Kidney (tissue), 22 donors: ENCODE measurements at places on chromosomes 1 and 21. TPM values are rescaled to one million over a fixed set of nuclear protein-coding genes. Genes with fewer than 3 reads are reported as not detected.
A peak's percentile ranks its signal among the peaks of the same experiment; 100 is the strongest.

GRCh38 chr1:105204836-105205371, 1455.2 kb downstream of the AMY1C start:
- H3K27ac ChIP-seq: no peak overlapping the region
- H3K4me1 ChIP-seq: no peaks in the 10 kb centered on the region
- no peak for DNase-seq
- H3K27me3 ChIP-seq: no peaks in the 10 kb centered on the region
- H3K36me3 ChIP-seq: no peaks in the 10 kb centered on the region

DNA sequence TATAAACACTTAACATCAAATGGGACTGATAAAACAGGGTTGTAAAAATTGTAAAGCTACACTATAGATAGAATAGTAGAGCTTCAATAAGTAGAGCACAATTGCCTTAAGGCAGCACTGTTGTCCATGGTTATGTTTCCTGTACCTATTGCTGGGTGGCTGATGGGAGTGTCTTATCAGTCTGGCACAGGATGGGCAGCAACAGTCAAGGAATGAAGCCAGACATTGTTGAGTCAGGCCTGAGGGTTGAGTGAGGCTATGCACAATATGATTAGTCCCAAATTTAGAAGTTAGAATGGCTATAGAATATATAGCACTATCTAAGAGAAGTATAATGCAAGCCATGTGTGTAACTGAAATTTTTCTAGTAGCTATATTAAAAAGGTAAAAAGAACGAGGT, 25.0 kb upstream of the CD1D start:
- no peak overlapping the region for H3K4me3 ChIP-seq
- H3K4me1 ChIP-seq: no peaks in the 10 kb centered on the region
- no peaks in the 10 kb centered on the region for H3K36me3 ChIP-seq
- no peak overlapping the region for H3K27ac ChIP-seq
- DNase-seq: no peak
- H3K27me3 ChIP-seq: no peaks in the 10 kb centered on the region

DNA sequence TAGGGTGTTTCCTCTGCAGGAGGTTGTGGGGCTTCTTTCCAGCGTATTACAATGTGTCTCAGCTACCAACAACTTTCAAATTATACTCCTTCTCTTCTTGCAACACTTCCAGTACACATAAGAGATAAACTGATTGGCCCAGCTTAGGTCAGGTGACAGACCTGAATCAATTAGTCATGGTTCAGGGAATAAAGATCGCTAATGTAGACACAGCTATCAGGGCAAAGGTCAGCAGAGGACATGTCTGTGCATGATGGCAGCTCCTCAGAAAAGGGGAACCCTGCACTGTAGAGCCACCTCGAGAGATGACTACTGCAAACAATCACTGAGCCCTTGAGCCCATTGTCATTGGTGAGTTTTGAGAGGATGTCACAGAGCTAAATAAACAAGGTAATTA, 36.8 kb upstream of the PKN2 start:
- H3K4me1 ChIP-seq: no peaks in the 10 kb centered on the region
- no peaks in the 10 kb centered on the region for H3K27me3 ChIP-seq
- no peak overlapping the region for H3K27ac ChIP-seq

DNA sequence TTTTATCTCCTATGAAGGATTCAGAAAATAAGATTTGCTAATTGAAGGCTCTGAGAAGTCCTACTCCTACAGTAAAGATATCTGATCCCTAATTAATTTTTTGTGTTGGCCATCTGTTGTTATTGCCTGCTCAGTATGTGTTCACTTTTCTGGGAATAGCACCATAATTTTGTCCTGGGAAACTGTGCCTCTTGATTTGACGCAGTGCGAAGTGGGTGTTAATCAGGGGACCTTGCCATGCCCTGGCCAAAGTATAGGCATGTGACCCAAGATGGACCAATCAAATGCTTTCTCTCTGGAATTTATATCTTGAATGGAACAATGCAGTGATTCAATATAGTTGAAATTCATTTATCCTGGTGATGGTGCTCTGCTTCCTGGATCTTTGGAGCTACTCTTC, 30.4 kb upstream of the GNG12 start:
- no peak for DNase-seq
- no peaks in the 10 kb centered on the region for H3K36me3 ChIP-seq
- no peak overlapping the region for H3K4me3 ChIP-seq
- H3K27me3 ChIP-seq: no peaks in the 10 kb centered on the region

DNA sequence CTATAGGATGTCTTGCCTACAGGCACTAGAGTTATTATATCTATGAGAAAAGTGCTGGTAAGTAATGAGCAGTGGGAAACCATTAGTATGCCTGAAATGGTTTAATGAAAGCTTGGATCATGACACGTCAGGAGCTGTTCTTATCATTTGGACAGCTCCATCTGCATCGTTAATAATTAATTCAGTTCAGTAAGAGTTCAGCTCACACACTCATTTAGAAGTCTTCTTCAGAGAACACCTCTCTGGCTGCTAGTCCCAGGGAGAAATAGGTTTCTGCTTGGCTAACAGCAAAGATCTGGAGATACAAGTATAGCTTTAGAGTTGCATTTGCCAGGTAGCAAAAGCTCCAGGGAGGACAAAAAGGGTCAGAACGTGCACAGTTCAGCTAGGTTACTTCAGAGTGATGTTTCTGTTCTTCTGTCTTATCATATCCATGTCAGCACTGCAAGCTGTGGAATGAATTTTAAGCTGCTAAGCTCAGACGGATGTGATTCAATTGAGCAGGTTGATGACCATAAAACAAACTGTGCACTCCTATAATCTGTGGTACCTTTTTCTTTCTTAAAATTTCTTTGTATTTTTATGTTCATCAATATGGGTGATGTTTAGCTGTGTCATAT, 173.6 kb downstream of the ADGRL2 start:
- DNase-seq: peak; percentile 13
- no peak overlapping the region for H3K4me3 ChIP-seq
- H3K27me3 ChIP-seq: no peaks in the 10 kb centered on the region

DNA sequence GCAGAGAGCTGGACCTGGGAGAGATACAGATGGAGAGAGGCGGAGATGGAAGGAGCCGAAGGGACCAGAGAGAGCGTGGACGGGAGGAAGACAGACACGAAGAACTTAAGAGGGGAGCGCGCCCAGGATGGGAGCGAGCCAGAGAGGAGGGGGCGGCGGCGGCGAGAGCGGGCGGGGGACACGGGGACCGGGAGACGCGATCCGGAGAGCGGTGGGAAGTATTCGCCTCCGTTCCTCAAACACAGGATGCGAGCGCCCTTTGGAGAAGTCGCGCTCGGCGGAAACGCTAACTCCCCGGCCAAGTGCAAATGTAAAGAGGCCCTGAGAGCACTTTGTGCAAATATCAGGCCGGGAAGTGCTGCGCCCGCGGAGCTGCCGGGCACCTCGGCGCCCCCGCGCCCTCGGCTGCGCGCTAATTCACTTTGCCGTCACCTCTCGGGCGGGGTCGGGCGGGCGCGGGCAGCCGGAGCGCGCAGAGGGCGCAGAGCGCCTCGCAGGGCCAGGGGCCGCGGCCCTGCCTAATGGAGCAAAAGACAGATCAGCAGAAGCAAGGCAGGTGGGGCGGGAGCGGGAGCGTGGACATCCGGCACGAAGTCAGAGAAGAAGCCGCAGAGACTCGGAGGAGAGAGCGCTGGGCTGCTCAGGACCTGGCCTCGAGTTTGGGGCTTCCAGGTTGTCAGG, 281.2 kb downstream of the RRAGC start:
- peak; percentile 31 for DNase-seq
- no peaks in the 10 kb centered on the region for H3K36me3 ChIP-seq
- H3K27ac ChIP-seq: no peak overlapping the region
- peaks cover 20% of the 10 kb centered on the region for H3K27me3 ChIP-seq
- H3K4me1 ChIP-seq: no peaks in the 10 kb centered on the region

DNA sequence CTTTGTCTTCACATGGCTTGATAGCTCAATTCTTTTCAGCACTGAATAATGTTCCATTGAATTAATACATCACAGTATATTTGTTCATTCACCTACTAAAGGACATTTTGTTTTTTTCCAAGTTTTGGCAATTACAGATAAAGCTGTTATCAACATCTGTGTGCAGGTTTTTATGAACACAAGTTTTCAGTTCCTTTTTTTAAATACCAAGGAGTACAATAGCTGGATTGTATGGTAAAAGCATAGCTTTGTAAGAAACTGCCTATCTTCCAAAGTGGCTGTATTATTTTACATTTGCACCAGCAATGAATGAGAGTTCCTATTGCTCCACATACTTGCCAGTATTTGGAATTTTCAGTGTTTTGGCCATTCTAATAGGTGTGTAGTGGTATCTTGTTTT, 4.8 kb upstream of the MCOLN2 start:
- no peak overlapping the region for H3K4me3 ChIP-seq
- DNase-seq: no peak
- no peaks in the 10 kb centered on the region for H3K36me3 ChIP-seq
- peaks cover 27% of the 10 kb centered on the region for H3K27me3 ChIP-seq
- no peaks in the 10 kb centered on the region for H3K4me1 ChIP-seq
- no peak overlapping the region for H3K27ac ChIP-seq

GRCh38 chr1:164366014-164366413, 193.0 kb upstream of the PBX1 start:
- DNase-seq: no peak
- H3K4me3 ChIP-seq: no peak overlapping the region
- H3K27me3 ChIP-seq: no peaks in the 10 kb centered on the region
- H3K27ac ChIP-seq: no peak overlapping the region
- no peaks in the 10 kb centered on the region for H3K36me3 ChIP-seq

GRCh38 chr21:38352536-38353219, 95.9 kb downstream of the KCNJ15 start:
- no peaks in the 10 kb centered on the region for H3K36me3 ChIP-seq
- peaks cover 2% of the 10 kb centered on the region for H3K4me1 ChIP-seq
- H3K27ac ChIP-seq: no peak overlapping the region
- peak; percentile 84 for DNase-seq

GRCh38 chr1:48659801-48660200, 116.9 kb downstream of the BEND5 start:
- H3K4me3 ChIP-seq: no peak overlapping the region
- no peaks in the 10 kb centered on the region for H3K27me3 ChIP-seq
- no peaks in the 10 kb centered on the region for H3K36me3 ChIP-seq
- no peak overlapping the region for H3K27ac ChIP-seq
- DNase-seq: no peak

DNA sequence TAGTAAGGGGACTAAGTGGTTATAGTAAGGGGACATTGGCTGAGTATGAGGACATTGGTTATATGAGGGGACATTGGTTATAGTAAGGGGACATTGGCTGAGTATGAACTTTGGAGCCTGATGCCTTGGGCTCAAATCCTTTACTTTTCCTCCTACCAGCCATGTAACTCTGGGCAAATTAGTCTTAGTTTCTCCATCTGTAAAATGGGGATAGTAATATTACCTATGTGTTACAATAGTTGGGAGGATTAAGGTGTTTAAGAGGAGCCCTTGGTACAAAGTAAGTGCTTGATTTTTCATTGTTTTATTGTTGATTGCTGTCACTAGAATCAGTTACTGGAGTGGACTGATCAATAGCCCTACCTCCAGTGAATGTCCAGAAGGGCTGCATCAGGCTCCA, 2.8 kb downstream of the OSCP1 start:
- H3K27me3 ChIP-seq: no peaks in the 10 kb centered on the region
- H3K36me3 ChIP-seq: no peaks in the 10 kb centered on the region
- peaks cover 2% of the 10 kb centered on the region for H3K4me1 ChIP-seq
- no peak overlapping the region for H3K4me3 ChIP-seq

DNA sequence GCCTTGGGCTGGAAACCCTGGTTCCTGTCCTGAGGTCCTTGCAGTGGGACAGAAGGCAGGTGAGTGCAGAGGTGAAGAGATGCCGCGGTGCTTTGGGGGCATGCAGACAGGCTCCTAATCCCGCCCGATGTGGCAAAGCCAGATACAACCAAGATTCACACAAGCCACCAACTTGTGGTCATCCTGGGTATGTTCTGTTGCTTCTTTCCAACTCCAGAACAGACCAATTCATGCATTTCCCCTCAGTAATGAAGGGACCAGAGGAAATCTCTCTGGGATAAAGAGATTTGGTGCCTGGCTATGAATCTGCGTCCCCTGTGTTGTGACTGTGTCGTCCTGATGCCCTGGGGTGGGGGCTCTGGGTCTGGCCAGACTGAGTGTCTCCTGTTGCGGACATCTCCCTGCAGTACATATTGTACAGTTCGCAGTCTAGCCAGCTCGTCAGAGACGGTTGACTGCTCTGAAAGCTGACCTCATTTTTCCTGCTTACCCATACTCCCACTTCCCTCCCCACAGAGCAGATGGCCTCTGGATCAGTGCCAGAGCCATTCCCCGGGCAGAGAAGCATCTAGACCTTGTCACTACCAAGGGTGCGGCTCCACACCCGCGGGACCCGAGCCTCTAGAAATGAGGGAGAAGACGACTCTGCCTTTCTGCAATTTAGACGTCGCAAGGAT, 216.3 kb downstream of the KIF26B start:
- H3K36me3 ChIP-seq: no peaks in the 10 kb centered on the region
- no peak overlapping the region for H3K27ac ChIP-seq
- H3K4me1 ChIP-seq: no peaks in the 10 kb centered on the region
- no peak overlapping the region for H3K4me3 ChIP-seq
- peak; percentile 91 for DNase-seq

DNA sequence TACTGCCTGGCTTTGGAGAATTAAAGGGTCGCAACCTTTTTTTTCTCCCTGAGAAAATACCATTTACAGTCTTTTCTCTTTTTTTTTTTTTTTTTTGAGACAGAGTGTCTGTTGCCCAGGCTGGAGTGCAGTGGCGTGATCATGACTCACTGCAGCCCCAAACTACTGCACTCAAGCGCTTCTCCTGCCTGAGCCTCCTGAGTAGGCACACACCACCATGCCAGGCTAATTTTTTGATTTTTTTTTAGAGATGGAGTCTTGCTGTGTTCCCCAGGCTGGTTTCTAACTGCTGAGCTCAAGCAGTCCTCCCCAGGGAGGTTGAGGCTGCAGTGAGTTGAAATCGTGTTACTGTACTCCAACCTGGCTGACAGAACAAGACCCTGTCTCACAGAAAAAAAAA, 24.6 kb downstream of the UBE4B start:
- H3K27me3 ChIP-seq: no peaks in the 10 kb centered on the region
- H3K4me1 ChIP-seq: no peaks in the 10 kb centered on the region
- H3K36me3 ChIP-seq: no peaks in the 10 kb centered on the region
- no peak overlapping the region for H3K4me3 ChIP-seq

The LENEP gene
- total RNA-seq: not detected

The VASH2 gene
- total RNA-seq: 0.57 TPM

The MPL gene
- total RNA-seq: 0.25 TPM

The PIK3CD gene
- total RNA-seq: 19.7 TPM

The S100B gene
- total RNA-seq: 6.9 TPM

The RBBP4 gene
- total RNA-seq: 177 TPM

The RIPPLY3 gene
- total RNA-seq: 0.31 TPM
